ENCODE measurements at places on chromosomes 5 and 9. TPM values are rescaled to one million over a fixed set of nuclear protein-coding genes. Genes with fewer than 3 reads are reported as not detected.

The CORO2A gene
- total RNA-seq: 22.3 TPM

The DRD1 gene
- not detected for total RNA-seq

The PCDHB14 gene
- total RNA-seq: 0.04 TPM

The SPATA31A3 gene
- total RNA-seq: not detected

The TAL2 gene
- not detected for total RNA-seq

The NR5A1 gene
- total RNA-seq: not detected

The REEP2 gene
- 4.5 TPM for total RNA-seq

The SAXO1 gene
- total RNA-seq: not detected

The LCN15 gene
- not detected for total RNA-seq

The DNAH5 gene
- total RNA-seq: 0.23 TPM

The PLAC8L1 gene
- total RNA-seq: 0.23 TPM

The CD74 gene
- 14.0 TPM for total RNA-seq

The OLFM1 gene
- total RNA-seq: not detected

The PCDHGB4 gene
- total RNA-seq: 1.5 TPM

The CEL gene
- total RNA-seq: 0.08 TPM

The CYSRT1 gene
- total RNA-seq: 0.70 TPM

The PRDM9 gene
- total RNA-seq: not detected

The PCDHB10 gene
- total RNA-seq: under 0.01 TPM

The ELAVL2 gene
- 3.0 TPM for total RNA-seq

The FOXD4L6 gene
- total RNA-seq: not detected

The ZNF367 gene
- 5.9 TPM for total RNA-seq

The CCDC183 gene
- not detected for total RNA-seq

The SLC12A7 gene
- 2.1 TPM for total RNA-seq

The SLC45A2 gene
- not detected for total RNA-seq

The PCA3 gene
- total RNA-seq: not detected

The ENTPD2 gene
- 0.39 TPM for total RNA-seq

The PCDHB5 gene
- not detected for total RNA-seq

The PRR7 gene
- 35.6 TPM for total RNA-seq

The PKD2L2 gene
- total RNA-seq: not detected

The HTR1A gene
- not detected for total RNA-seq

The NCS1 gene
- 38.3 TPM for total RNA-seq

The SPOCK1 gene
- total RNA-seq: 30.3 TPM
